ENCODE measurements at places on chromosomes 12 and 14.

GRCh38 chr12:19431407-19432308, 7.6 kb upstream of the AEBP2 start:
- peak; percentile 19 for DNase-seq

- no peak for DNase-seq
Measured at GRCh38 chr14:73785336-73785833, 66.2 kb upstream of the PTGR2 start.

DNA sequence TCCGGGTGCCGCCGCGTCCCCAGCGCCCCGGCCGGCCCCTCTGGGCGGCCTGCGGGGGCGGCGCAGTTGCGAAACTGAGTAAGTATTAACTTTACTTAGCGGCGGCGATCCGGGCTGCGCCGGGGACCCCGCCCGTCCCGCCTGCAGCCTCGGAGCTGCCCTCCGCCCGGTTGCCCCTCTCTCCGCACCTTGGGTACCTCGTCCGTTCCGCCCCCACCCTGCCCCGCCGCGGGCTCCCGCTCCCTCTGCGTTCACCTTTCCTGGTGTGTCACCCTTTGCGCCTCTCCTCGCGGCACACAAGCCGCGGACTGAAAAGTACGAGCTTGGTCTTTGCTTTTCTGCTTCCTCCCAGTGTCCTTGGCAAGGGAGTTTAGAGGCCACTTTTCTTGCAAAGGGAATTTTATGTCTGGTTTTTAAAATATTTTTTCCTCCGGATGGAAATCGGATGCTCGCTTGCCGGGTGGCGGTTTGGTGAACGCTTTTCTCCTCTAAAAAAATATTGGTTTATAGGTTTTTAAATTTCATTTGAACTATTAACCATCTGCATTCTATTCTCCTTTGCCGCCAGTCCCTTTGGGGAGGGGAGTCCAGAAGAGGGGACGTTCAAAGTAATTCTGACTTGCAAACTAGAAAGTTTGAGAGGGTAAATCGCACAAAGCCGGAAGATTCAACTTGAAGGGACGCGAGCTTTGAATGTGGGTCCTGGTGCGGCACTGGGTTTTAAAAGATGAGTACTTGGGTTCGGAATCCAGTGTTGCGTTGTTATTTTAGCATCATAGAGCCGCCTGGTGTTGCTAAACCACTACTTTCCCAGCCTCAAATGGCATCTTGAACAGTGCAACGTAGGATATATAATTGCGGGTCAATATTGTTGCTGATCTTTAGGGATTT, 834 bp downstream of the RASSF8 start:
- no peak for DNase-seq

DNA sequence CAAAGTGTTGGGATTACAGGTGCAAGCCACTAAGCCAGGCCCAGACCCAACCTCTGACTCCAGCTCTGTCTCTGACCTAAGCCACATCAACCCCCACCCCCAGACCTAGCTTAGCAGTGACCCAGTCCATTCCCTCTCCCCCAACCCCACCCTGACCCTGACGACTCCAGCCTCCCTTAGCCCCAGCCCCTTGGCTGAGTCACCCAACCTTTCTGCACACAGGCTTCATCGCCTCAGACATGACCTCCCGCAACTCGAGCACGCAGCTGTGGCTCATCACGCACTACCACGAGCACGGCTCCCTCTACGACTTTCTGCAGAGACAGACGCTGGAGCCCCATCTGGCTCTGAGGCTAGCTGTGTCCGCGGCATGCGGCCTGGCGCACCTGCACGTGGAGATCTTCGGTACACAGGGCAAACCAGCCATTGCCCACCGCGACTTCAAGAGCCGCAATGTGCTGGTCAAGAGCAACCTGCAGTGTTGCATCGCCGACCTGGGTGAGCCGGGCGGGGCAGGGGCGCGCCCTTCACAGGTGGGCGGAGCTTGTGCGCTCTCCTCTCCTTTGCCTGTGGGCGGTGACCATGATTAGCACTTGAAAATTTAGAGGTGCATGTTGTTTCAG, 7.8 kb downstream of the ACVRL1 start:
- DNase-seq, result no peak

GRCh38 chr12:56529656-56530055, 8.0 kb downstream of the RBMS2 start:
- DNase-seq, result no peak
